ENCODE measurements at places on chromosomes 6 and 20.

DNA sequence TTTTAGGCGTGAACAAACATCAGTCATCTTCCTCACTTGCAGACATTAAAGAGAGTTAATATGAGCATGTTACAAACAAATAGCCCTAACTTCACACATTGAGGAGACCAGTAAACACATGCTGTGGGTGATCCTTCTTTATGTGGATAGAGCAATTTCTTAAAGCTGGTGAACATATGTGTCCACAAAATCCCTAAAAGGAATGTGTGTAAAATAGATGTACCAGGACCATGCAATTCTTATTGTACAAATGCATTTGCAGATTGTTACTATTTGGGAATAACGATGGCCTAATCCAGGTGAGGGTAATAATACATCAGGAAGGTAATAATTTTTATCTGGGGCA lies 228.9 kb downstream of the ALDH8A1 start:
- no peak for DNase-seq

- DNase-seq: no peak
Measured at GRCh38 chr20:43984587-43984986, 69.9 kb downstream of the TOX2 start.

- DNase-seq: no peak
Measured at GRCh38 chr6:13924146-13924948, 405 bp upstream of the RNF182 start.

- no peak for DNase-seq
Measured at GRCh38 chr6:145811741-145812140, 2.9 kb downstream of the FBXO30 start.

- DNase-seq: no peak
Measured at GRCh38 chr6:109104512-109104911, 9.2 kb downstream of the CEP57L1 start.

DNA sequence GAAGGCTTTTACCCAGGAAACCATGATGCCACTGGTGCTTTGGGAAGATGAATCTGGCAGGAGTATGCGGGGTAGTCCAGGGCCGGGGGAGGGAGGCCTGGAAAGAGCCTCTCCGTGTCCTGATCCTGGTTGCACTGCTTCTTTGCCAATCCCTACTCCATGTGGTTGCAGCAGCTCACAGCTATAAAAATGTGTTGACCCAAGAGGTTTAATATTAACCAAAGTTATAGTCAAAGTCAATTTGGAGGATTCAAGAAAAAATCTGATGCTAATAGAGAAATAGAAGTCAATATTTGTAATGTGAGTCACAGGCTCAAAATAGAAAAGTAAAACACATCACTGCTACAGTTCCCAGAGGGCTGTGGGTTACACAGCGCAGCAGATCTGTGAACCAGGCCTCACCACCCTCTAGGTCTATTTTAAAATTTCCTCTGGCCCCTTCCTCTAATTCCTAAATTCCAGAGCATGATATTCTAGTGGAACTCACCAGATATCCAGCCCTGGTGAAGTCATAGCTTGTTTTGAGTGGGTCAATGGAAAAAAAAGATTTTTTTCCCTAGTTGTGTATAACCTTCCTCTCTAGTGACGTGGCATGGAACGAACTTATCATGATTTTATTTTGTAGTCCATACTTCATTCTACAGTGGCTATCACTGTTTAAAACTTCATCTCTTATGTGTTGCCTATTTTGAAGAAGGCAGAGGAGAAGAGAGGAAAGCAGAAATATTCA lies 63.2 kb upstream of the BMP2 start:
- no peak for DNase-seq

GRCh38 chr6:157877573-157878438 lies 54.8 kb downstream of the SNX9 start:
- no peak for DNase-seq

- DNase-seq: no peak
Measured at GRCh38 chr20:57212534-57213276, 53.7 kb downstream of the BMP7 start.
